ENCODE measurements at places on chromosomes 1 and 21.

DNA sequence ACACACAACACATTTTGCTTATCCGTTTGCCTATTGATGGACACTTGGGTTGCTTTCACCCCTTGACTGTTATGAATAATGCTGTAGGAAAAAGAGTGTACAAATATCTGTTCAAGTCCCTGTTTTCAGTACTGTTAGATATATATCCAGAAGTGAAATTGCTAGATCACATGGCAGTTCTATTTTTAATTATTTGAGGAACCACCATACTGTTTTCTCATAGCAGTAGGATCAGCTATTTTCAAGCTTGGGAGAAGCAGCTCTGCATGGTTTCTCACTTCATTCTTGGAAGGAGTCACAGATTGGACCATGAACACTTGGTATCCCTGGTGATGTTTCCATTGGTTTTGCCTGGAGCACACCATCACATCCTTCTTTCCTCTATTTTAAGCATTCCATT, 114.4 kb upstream of the ZP4 start:
- no peak for DNase-seq

DNA sequence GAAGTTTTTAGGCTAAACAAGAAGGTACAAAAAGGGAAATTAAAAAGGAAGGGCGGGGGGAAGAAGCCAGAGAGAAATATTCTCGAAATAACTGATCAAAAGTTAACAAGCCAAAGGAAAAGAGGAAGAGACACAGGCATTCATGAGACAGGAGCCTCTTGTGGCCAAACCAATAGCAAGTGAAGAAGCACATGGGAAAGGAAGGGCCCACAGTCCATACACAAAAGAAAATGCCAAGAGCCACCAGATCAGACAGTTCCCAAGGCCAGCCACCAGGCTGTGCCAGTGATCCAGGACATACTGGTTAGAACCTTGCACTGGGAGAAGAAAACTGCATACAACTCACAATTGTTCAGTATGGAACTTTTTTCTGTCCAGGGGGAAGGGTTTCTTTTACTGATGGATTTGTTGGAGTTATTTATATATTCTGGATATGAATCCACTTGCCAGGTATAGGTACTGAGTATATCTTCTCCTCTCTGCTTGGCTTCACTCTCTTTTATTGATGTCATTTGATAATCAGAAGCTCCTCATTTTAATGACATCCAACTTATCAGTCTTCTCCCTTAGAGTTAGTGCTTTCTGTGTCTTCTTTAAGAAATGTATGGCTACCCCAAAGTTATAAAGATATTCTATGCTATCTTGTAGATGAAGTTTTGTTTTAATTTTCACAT, 76.8 kb downstream of the CD46 start:
- DNase-seq = peak; percentile 49

GRCh38 chr1:22228505-22228911, 85.6 kb upstream of the WNT4 start:
- DNase-seq = no peak

DNA sequence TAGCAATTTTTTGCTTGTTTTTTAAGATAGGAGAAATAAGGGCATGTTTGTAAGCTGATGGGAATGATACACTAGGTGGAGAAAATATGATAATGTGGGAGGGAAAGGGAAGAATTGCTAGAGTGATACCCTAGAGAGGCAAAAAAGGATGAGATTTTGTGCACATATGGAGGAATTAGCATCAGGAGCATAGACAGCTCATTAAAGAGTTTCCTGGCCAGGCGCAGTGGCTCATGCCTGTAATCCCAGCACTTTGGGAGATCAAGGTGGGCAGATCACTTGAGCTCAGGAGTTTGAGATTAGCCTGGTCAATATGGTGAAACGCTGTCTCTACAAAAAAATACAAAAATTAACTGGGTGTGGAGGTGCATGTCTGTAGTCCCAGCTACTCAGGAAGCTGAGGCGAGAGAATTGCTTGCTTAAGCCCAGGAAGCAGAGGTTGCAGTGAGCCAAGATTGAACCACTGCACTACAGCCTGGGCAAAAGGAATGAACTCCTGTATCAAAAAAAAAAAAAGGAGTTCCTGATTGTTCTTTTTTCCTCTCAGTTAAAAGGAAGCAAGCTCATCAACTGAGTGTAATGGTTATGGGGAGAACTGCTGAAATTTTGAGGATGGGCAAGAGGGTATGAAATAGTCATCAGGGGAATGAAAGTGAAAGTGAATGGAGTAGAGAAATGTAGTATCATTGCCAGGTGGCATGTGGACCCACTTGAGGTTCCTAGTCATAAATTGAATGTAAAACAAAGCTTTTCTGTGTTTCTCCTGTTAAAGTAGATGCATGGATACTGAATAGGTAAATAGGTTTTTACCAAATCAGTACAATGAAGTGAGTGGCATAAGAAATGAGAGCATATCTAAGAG, 35.5 kb downstream of the SH3GLB1 start:
- no peak for DNase-seq

DNA sequence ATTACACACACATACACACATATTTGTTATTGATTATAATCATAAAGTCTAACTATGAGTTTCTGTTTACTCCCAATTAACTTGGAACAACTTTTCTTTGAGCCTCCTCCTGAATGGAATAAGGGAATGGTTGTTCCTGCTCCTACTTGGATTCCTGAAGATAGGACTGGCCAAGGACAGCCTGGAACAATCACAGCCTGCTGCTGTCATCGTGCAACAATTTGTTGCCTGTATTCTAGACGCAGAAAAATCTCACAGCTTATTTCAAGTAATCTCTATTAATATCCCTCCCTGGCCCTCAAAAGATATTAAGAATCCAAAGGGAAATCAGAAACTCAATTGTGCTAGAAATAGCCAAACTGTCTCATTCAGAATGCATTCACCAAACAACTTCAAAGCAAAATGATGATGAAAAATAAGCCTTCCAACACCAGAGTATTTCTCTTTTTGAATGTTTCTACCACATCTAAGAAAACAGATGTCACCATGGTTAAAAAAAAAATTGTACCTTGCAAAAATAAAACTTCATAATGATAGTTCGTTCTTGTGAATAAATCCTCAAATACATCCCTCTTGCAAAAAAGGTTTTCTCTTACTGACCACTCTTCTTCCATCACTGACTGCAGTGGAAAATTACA, 30.9 kb downstream of the RCAN1 start:
- no peak for DNase-seq

DNA sequence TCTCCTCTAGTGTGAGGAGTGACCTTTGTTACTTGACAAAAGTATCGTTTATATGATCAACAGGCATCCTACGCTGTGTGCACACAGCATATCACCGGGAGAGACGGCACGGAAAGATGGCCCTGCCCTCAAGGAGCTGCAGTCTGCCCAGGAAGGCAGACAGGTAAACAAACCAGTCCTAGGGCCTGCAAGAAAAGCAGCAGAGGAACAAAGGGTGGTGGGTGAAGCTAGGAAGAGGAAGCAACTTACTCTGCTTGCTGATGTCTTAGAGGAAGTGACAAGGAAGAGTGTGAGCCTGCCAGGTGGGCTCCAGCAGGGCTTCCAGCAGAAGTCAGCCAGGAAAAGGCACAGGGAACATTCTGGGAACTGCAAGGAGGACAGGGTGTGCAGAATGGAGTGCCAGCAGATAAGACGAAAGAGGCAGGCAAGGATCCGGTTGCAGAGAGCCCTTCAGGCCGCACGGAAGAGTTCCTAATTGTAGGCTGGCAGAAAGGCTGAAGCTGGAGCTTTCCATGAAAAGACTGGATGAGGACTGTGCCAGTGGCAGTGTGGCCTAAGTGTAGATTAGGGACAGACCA, 106.7 kb downstream of the SLC45A1 start:
- peak; percentile 25 for DNase-seq

DNA sequence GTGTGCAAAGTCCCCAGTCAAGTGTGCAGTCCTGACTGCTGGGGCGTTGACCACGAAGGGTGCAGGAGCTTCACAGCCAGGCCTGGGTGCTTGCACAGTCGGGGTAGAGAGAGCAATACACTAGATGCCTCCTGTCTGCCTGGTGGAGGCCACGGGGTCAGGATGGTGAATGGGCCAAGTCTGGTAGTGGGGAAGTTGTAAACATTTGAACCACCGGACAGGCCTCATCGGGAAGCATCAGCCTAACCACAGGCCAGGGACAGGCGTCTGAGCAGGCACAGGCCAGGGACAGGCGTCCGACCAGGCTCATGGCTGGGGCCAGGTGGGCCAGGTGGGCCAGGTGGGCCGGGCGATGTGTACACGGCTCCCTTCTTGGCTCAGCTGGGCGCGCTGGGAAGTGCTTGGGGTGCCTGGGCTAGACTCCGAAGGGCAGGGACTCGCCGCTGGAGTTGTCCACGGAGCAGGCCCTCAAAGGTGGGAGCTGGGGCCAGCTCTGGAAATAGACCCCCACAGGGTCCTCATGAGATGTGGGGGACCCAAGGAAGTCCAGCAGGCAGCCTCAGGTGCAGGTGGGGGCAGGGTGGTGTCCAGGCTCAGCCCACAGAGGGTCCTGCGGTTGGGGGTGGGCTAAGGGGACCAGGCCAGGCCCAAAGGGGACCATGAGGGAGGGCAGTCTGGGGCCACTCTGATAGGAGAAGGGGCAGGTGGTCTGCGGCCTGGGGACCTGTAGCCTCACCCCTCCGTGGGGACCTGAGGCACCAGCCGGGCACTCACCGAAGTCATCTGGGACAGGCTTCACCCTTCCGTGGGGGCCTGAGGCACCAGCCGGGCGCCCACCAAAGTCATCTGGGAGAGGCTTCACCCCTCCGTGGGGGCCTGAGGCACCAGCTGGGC, 15.0 kb downstream of the COL6A1 start:
- DNase-seq = no peak

DNA sequence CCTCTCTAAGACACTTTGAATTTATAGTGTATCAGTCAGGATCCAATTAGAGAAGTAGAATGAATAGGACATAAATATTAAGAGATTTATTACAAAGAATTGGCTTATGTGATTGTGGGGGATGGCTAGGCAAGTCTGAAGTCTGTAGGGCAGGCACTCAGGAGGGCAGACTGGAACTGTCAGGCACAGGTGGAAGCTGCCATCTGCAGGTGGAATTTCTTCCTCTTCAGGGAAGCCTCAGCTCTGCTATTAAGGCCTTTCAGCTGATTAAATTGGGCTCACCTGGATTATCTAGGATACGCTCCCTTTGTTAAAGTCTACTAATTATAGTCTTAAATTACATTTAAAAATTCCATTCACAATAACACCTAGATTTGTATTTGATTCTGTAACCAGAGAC, 92.0 kb upstream of the HAO2 start:
- DNase-seq = no peak

DNA sequence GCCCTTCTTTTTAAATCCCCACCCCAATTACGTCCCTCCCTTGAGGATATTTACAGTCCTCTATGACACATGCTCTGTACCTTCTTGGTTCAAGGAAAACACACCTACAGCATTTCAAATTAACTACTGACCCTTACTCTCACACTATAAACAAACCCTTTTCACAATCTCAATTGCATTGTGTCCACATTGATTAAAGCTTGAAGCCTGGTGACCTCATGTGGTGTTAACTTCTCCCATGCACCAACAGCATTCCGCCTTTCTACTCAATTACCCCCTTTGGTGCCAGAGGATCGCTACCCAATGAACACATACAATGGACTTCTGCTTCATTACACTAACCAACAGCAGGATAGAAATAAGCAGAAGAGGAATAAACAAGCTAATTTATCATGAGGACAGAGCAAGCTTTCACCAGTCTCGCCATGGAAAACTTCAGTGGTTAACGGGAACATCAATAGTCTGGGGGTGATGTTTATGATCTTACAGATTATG, 15.2 kb downstream of the WLS start:
- DNase-seq = no peak

- no peak for DNase-seq
Observed at GRCh38 chr1:175823406-175823805, 80.0 kb upstream of the TNR start.

- DNase-seq = no peak
Observed at GRCh38 chr1:97377432-97378034, 543.3 kb downstream of the DPYD start.

DNA sequence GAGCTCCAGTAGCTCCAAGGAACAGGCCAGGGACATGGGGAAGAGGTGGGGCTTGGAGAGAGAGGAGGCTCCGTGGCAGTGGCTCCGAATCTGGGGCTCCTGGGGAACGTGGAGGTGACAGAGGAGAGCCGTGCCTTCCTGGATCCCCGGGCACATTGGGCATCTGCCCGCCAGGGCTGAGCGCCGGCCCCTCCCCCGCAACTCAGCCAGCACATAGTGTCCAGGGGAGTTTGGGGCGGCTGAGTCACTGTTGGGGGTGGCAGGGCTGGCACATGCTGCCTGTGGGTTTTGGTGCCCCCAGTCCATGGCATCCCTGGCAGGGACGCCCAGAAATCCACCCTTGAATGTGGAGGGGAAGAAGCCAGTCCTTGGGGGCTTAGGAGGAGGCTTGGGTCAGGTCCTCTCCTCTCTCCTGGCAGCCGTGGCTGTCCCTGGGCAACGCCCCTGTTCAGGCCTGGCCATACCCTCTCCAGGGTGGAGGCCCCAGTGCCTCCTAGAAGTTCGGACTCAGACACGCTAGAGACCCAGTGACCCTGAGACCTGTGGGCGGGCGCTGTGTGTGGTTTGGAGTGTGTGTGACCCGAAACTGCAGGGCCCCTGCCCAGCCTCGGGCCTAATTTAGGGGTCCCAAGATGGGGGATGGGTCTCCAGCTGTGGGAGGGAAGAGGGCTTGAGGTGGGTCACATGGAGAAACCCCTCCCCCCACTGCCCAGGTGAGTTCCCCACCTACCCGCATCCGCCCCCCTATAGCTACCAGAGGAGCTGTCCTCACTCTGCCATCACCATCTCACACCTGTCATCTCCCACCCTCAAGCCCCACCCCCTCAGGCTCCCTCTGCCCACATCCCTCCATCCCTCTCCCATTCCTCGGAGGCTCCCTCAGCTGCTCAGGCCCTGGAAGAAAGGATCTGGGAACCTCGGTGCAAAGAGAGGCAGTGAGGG, 1.6 kb downstream of the HSPB7 start:
- DNase-seq = no peak

- no peak for DNase-seq
Observed at GRCh38 chr1:65404941-65405340, 15.5 kb upstream of the LEPR start.

GRCh38 chr1:183214021-183214970, 28.2 kb downstream of the LAMC2 start:
- DNase-seq = no peak

DNA sequence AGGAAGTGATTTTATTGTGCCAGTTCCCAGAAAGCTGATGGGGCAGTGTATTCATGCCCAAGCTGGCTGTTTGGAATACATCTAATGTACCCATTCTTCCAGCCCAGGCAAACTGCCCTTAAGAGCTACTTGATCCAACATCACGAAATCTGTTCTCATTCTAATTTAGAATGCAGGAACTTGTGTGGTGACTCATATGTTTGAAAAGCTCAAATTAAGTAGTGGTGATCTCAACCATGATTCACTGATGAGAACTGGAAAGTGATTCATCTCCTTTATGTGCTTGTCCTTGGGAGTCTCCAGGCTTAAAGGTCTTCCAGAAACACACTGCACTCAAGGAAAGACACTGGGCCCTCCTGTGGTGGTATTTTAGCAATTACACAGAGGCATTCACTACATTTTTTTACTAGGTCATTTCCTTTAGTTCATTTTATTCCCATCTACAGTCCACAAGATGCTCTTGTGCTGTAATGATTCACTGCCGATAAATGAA, 65.4 kb downstream of the RPE65 start:
- no peak for DNase-seq

- no peak for DNase-seq
Observed at GRCh38 chr1:230368363-230368762, 57.8 kb downstream of the PGBD5 start.
